ENCODE measurements at places on chromosomes 2 and 18.

GRCh38 chr2:216700088-216700567 lies 4.8 kb upstream of the IGFBP5 start:
- no peak for DNase-seq

DNA sequence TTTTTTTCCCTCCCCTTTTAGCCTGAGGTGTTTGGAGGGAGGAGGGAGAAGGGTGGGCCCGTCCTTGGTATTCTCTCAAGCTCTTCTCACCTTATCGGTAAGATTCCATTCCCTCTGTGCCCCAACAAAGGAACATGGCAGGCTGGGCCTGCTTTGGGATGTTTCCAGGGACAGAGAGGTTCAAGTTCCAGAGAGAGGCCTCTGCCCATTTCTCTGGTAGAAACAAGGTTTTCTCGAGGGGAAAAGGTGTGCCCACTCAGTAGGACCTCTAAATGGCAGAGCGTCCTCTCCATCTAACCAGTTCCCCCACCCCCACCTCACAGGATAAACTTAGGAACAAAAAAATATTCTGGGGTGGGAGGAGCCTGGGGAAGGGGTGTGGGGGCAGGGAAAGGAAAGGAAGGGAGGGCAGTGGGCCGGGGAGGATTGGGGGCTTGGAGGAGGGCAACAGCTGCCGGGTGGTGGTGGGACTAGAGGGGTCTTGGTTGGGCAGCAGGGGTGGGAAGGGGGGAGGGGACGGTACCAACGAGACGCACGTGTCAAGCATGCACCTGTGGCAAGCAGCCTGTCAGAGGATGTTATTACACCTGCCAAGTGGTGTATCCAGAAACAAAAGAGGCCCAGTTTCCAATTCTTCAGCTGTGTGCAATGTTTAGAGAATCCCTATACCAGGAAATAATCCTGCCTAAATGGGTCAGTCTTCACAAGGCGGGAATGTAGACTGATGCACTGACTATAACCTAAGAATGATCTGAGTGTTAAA lies 2.1 kb downstream of the PCBP1 start:
- DNase-seq = no peak

- DNase-seq = no peak
Measured at GRCh38 chr2:95269036-95269680, 5.1 kb upstream of the PROM2 start.

DNA sequence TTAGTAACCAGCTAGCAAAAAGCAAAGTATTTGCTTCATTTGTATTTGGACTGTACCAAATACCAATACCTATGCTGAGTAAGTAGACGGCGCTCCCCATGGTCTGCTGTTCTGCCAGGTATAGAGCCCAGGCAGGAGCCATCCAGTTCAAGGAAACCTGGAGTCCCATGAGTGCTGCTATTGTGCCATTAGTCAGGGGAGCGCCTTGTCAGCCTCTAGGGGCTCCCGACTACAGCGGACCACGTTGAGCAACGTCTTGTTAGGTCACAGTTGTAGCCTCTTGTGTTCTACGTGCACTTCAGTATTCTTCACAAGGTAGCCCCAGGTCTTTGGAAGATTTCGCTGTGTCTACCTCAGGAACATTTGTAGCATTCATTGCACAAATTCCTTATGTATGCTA lies 21.6 kb upstream of the SLC9A2 start:
- DNase-seq = no peak

- DNase-seq = no peak
Measured at GRCh38 chr2:233422050-233422639, 67.9 kb downstream of the DGKD start.

DNA sequence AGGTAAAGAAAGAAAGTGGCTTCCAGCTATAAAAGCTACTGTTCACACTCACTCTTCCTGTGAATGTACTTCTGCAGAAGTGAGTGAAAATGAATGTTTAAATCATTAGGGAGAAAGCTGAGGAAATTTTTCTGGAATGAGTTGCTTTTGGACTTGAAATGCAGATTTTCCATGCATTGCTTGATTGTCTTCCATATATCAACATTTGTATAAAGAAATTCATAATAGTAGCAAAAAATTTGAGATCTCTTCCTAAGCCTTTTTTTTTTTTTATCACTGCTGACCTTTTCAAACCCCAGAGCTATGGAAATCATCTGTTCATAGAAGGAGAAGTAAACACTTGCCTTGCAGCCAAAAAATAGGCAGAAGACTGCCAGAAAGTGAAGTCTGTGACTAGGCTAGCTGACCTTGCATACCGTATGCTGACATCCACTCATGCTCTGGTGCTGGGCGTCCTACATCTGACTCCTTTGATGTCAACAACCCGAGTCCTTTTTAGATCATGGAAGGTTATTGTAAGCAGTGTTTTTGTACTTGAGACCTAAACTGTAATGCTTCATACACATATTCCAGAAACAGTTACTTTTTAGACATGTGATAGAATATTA lies 154.5 kb upstream of the RASGRP3 start:
- no peak for DNase-seq

GRCh38 chr2:162006337-162006736 lies 67.7 kb downstream of the DPP4 start:
- no peak for DNase-seq

GRCh38 chr2:160366474-160366873 lies 127.1 kb downstream of the RBMS1 start:
- no peak for DNase-seq
